ENCODE measurements at places on chromosomes 12 and 14.

- no peak for DNase-seq
Measured at GRCh38 chr12:45745861-45746277, 16.4 kb downstream of the ARID2 start.

GRCh38 chr14:98290596-98290995, 981.4 kb downstream of the BCL11B start:
- DNase-seq, result peak; percentile 4

GRCh38 chr12:64636856-64637255, 26.6 kb downstream of the RASSF3 start:
- no peak for DNase-seq

- no peak for DNase-seq
Measured at GRCh38 chr12:12358528-12358927, 1.6 kb downstream of the BORCS5 start.

DNA sequence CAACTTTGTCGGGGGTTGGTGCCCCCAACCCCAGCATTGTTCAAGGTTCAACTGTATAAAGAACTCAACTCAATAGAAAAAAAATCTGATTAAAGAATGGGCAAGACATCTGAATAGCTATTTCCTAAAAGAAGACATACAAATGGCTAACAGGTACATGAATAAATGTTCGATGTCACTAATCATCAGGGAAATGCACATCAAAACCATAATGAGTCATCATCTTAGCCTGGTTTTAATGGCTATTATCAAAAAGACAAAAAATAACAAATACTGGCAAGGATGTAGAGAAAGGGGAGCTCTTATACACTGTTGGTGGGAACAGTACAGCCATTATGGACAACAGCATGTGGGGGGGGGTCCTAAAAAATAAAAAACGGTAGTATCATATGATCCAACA, 28.7 kb downstream of the NPAS3 start:
- no peak for DNase-seq

- no peak for DNase-seq
Measured at GRCh38 chr12:25436206-25437030, 116.7 kb downstream of the LMNTD1 start.

DNA sequence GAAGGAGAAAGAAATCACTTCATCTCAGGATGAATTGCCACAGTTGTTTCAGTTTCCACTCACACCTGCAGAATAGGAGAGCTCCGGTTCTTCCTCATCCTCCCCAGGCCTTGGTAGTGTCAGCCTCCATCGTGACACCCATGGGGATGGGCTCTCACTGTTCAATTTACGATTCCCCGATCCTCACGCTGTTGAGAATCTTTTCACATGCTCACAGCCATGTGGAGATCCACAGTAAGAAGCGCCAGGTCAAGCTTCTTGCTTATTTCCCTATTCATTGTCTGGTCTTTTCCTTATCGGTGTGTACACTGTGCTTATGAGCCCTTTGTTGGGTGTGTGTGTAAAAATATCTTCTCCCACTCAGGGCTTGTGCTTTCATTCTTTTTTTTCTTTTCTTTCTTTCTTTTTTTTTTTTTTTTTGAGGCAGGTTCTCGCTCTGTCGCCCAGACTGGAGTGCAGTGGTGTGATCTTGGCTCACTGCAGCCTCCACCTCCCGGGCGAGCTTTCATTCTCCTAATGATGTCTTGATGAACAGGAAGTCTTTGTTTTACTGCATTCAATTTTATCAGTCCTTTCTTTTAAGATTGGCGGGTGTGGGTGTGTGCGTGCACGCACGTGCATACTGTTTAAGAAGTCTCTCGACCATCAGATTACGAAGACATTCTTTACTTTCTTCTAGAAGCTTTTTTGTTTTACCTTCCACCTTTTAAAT, 21.5 kb downstream of the RIN3 start:
- no peak for DNase-seq

GRCh38 chr12:117646520-117646919, 285.1 kb upstream of the NOS1 start:
- DNase-seq, result no peak

- peak; percentile 65 for DNase-seq
Measured at GRCh38 chr14:103520657-103521437, 1.8 kb downstream of the CKB start.

DNA sequence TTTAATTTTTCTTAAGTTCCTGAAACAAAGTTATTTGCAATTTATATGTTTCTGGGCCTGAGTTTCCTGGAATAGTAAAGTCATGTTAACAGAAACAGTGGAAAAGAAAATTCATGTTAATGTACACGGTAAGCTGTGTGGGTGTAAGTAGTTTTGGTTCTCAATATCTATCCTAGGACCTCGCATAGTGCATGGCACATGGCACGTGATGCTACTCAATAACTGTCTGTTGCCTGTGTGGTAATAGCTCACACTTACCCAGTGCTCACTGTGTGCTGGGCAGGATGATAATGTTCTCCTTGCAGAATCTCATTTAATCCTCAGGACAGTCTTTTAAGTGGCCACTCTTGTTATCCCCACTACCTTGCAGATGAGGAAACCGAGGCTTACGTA, 100.7 kb downstream of the DUSP16 start:
- DNase-seq, result peak; percentile 26

GRCh38 chr12:1501001-1501400, 93.4 kb downstream of the FBXL14 start:
- no peak for DNase-seq

DNA sequence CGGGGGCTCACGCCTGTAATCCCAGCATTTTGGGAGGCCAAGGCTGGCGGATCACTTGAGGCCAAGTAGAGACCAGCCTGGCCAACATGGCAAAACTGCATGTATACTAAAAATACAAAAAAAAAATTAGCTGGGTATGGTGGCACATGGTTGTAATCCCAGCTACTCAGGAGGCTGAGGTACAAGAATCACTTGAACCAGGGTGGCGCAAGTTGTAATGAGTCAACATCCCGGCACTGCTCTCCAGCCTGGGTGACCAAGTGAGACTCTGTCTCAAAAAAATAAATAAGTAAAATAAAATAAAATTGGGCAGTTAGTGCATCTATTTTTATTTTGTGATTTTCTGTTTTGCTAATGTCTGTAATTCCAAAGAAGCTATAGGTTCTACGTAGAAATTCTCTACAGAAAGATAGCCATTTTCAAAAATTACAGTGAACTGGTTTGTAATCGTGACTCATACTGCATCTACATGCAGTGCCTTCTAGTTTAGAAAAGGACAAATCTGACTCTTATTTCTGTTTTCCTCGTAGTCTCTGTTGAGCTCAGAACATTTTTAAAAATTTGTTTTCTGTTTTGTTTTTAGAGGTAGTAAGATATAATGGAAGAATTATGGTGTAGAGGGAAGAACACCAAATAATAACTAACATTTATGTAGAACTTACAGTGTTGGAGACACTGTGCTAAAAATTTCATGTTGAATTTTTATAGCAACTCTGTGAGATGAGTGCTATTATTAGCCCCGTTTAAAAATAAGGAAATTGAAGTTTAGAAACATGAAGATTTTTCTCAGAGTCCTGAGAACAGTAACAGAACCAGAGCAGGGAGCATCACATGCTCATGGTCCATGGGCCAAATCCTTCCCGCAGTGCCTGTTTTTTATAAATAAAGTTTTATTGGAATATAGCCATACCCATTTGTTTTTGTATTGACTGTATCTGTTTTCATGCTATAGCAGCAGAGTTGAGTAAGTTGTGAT, 201.2 kb downstream of the SYNE2 start:
- no peak for DNase-seq

GRCh38 chr14:94989946-94990345, 167.4 kb downstream of the DICER1 start:
- no peak for DNase-seq

DNA sequence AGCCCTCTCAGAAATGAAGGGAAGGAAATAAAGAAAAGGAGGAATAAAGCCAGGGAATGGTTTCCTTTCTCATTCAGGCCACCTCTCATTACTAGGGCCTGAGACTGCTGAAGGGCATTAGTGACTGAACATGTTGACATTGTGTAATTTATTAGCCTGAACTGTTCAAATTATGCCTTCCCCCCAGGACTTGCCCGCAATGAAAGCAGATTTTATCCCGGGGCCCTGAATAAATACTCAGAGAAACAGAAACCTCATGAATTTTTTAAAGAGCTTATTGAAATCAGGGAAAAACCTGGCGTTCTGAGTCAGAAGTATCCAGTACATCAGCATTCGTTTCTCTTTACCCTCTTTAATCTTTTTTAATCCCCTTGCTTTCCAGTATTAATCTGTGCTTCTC, 35.9 kb upstream of the WSCD2 start:
- no peak for DNase-seq

DNA sequence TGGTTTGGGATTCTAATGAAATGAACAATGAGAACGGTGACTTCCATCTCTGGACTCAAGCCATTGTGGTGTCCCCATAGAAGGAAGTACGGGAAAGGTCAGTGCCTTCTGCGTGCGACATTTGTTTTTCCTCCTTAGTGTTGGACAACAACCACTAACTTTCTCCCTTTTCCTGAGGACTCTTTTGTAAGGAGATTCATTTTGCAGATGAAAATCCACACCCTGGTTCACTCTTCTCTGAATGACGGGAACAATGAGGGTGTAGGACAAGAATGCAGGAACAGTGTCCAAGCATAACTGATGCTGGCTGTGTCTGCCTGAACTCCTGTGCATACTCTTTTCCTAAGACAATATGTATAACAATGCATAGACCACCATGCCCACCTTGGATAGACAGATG, 176.4 kb downstream of the STXBP6 start:
- no peak for DNase-seq

DNA sequence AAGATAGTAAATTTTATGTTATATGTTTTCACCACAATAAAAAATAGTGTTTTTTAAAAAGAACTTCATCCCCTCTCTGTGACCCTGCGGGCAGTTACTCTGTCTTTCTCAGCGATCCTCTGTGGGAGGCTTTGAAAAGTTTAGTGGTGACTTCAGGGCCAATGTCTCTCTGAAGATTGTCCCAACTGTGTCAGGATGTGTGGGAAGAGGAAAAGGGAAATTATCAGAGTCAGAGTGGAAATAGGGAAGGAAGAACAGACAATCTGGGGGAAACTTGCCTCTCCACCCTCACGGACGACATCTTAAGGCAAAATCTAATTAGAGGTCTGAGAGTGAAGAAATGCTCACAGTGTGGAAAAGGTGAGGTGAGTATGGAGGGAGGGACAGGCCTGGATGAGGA, 3.5 kb upstream of the OR10P1 start:
- no peak for DNase-seq

DNA sequence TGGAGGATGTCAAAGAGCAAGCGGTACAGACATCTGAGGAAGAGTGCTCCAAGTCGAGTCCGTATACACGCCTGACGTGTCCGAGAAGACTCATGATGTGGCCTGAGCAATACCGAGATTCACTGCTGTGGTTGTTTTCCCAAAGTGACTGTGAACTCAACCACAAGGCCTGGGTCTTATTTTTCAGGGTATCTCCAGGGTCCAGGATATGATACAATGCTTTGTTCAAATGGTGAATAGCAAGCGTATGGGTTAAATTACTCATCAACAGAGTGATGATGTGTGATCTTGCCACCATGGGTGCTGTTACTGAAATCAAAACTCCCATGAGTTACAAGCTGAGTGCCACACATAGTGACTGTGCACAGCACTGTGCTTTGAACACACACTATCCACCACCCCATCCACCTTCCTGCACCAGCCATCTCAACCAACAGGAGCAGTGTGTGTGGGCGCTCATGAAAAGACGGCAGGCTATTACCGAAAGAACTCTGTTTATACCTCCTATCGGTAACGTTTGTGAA, 109.6 kb downstream of the BCAT1 start:
- DNase-seq, result peak; percentile 61

DNA sequence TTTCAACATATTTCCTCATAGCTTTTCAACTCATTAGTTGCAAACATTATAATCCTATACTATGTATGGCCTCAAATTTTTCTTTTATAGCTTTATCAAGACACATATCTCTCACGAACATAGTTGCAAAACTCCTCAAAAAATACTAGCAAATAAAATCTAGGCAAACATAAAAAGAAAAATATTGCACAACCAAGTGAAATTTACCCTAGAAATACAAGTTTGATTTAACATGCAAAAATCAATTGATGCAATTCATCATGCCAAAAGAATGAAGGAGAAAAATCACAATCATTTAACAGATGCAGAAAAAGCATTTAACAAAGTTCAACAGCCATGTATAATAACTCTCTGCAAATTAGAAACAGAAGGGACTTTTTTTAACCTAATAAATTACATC, 33.3 kb upstream of the KCNH5 start:
- no peak for DNase-seq

- DNase-seq, result no peak
Measured at GRCh38 chr12:14954269-14954668, 7.1 kb downstream of the ARHGDIB start.

GRCh38 chr14:72743626-72744025, 150.3 kb downstream of the DPF3 start:
- no peak for DNase-seq

GRCh38 chr12:92063641-92064040, 82.0 kb downstream of the BTG1 start:
- no peak for DNase-seq

- DNase-seq, result peak; percentile 58
Measured at GRCh38 chr12:2691345-2692071, 103.3 kb upstream of the FKBP4 start.

DNA sequence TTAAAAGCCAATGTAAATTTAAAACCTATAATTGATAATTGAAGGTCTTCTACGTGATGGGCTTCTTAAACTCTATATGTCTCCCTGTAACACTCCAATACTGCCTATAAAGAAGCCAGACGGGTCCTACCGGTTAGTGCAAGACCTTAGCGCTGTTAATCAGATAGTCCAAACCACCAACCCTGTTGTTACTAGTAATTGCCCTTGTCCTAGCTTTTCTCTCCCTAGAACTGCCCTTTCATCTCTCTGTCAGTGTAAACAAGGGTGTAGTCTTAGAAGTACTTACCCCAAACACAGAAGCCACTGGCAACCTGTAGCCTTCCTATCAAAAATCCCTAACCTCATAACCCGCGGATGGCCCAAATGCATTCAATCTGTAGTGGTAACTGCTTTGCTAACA, 243.0 kb upstream of the DIO3 start:
- DNase-seq, result no peak

GRCh38 chr12:118052324-118053070, 8.5 kb downstream of the WSB2 start:
- DNase-seq, result peak; percentile 41

DNA sequence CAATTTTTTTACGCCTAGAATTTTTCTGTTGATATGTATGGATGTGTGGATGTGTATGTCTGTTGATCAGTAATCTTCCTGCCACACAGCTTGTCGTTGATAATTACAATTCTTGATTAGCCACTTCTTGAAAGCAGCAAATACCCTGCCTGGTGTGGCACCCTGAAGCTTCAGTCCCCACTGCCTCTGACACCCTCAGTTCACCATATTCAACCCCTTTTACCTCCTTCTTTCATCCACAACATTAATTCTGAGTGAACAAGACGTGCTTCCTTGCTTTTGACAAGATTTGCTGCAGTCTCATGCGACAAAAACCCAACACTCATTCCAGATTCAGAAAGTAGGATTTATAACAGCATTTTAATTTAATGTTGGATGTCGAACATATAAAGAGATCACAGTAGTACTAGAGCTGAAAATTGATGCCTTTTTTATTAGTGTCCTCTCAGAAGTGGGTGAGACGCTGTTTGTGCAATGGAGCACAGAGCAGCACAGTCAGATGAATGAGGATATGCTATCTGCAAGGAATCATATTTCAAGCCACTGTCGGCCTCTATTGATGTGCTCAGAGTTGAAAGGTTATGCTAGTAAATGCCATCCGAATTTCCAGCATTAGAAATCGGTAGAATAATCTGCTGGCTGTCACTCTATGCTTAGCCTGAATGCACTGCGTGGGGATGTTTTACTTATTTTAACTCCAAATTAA, 383.7 kb downstream of the EGLN3 start:
- DNase-seq, result no peak

All from activated naive CD8-positive, alpha-beta T cell treated with anti-CD3 and anti-CD28 coated beads, Interleukin-2, amount 50 U/mL, for 24 hours (primary cell).